ENCODE measurements at places on chromosomes 5 and 9.

DNA sequence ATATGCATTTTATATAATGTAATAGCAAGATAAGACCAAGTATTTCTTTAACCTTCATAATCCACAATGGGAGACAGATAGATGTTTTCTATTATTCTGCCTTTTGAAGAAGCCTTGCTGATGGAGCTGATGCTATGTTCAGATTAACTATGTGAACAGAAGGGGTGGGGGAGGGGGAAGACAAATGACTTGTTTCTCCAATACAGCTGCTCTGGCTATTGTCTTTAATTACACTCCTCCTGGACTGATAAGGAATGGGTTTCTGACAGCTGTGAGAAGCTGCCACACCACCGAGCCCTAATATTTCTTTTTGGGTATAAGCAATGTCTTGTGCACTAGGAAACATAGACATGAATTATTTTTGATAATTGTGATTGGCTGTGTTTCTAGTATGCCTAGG, 62.0 kb downstream of the CAVIN4 start:
- DNase-seq = no peak

DNA sequence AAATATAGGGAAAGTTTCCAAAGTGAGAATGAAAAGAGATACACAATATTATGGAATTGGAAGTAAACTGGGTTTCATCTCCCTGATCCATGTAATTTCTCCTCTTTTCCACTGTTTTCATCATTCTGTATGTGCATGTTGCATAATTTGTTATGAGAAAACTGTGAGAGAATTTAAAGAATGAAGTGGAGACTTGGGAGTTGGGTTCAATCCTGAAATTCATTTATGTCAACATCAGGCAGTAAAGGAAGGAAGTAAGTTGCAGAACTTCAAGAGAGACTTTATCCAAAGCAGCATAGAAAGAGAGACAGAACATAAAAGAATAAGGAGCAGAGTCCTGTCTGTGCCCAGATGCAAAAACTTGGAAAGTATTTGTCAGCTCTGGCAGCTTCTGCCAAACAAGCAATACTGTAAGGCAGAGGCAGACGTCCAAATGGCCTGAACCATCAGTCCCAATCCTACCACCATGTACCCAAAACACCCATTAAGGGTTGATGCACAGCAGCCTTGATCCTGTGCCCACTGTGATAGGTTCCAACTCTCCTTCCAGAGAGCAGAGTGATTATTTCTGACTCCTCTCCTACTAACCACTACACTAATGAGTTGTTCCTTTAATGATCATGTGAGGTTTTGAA, 425.3 kb upstream of the CDH6 start:
- no peak for DNase-seq

DNA sequence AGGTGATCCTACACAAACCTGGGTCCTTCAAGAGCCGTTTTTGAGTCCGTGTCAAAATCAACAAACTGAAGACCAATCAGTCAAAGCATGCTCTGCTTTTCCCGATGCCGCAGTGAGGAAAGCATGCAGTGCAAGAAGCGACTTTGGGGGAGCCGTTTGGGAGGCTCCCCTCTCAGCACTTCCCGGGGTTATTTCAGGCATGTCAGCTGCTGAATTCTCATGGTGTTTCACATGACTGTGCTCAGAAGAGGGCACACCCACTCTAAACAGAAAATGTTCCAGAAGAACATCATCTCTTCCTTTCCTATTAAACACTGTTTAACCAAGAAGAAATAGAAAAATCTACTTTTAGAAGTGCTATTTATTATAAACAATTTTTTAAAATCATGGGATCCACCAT, 125.5 kb downstream of the EPB41L4A start:
- no peak for DNase-seq

DNA sequence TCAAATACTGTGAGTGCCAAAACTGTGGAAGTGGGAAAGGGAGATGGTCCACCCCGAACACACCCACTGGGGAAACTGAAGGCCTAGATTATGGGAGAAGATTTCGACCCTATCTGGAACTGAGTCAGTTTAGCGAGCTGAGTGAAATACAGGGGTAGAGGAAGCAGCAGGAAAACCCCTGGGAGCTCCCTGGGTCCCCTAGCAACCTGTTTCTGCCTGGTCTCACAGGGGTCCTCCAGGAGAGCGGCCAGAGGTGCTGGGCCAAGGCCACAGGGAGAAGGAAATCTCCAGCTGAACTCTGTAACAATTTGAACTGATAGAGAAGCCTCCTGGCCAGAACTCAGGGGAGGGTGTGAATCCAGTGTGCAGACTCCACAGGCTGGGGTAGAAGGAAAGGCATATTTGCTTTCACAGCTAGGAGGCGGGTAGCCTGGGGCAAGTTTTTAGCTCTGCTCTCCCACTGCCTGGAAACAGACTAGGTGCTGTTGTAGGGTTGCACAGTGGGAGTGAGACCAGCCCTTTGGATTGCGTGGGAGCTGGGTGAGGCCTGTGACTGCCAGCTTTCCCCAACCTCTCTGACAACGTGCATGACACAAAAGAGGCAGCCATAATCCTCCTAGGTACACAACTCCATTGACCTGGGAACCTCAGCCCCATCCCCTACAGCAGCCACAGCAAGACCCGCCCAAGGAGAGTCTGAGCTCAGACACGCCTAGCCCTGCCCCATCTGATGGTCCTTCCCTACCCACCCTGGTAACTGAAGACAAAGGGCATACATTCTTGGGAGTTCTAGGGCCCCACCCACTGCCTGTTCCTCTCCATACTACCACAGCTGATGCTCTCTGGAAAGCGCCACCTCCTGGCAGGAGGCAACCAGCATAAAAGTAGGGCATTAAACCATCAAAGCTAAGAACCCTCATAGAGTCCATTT, 78.8 kb upstream of the GPBP1 start:
- no peak for DNase-seq

GRCh38 chr5:65334077-65334476, 147.6 kb downstream of the ADAMTS6 start:
- DNase-seq = no peak

GRCh38 chr5:145942201-145942600, 5.8 kb downstream of the SH3RF2 start:
- DNase-seq = no peak

DNA sequence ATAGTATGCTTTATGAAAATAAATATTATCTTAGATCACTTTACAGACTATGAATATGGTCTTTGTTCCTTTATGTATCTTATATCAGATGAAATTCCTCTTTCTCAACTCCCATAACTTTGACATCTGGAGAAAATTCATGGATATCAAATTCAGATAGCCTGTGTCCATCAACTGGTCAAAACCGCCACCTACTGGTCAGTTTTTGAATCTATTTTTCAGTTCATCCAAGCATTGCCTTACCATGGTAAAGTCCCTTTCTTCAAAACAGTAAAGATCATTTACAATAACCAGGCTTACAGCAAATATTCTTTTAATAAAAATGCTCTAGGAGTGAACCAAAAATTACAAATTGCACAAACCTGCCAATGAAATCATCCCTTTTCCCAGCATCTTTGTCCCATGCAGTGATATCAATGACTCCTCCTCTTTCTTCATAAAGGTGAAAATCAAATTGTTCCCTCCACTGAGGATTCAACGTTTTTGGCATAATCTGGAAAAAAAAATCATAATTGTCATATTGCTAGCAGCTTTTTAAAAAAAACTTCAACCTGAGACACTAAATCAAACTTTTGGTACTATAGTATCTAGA, 290.5 kb downstream of the SLF1 start:
- DNase-seq = no peak

DNA sequence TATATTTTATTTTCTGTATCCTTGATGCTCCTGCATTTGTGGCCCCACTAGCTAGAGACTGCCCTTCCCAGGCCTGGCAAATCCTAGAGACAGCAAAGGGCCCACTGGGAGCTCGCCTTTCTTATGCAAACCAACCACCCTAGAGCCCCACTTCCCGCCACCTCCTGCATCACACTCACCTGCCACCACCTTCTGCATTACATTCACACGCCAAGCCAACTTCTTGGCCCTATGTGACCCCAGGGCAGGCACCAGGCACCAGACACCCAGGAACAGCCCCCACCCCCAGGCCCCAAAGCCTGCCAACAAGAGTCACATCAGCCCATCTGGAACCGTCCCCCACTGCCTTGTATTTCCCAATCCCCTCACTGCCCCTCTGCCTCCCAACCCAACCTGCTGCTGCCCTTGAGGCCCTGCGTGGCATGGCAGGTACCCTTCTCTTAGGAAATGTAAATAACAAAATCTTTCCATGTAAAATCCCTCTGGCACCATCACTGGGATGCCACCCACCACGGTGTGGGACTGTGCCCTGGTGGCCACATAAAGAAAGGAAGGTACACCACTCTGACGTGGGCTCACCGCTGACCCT, 22.0 kb downstream of the ROR2 start:
- no peak for DNase-seq

GRCh38 chr9:88817628-88818027, 173.6 kb upstream of the S1PR3 start:
- no peak for DNase-seq

DNA sequence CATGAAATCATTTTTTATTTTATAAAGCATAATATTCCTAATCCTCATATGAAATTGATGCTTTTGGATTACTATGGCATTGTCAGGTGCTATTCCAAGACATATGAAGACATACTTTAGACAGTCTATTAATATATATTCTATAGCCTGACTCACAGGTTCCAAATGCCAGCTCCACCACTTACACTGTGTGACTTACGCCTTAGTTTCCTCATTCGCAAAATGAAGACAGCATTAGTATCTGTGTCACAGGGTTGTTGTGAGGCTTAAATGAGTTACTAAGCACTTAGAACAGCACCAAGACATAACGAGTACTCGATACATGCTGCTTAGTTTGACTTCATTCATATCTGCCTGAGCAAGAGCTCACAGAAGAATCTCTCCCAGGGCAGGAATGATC, 132.2 kb upstream of the PTGER4 start:
- no peak for DNase-seq

DNA sequence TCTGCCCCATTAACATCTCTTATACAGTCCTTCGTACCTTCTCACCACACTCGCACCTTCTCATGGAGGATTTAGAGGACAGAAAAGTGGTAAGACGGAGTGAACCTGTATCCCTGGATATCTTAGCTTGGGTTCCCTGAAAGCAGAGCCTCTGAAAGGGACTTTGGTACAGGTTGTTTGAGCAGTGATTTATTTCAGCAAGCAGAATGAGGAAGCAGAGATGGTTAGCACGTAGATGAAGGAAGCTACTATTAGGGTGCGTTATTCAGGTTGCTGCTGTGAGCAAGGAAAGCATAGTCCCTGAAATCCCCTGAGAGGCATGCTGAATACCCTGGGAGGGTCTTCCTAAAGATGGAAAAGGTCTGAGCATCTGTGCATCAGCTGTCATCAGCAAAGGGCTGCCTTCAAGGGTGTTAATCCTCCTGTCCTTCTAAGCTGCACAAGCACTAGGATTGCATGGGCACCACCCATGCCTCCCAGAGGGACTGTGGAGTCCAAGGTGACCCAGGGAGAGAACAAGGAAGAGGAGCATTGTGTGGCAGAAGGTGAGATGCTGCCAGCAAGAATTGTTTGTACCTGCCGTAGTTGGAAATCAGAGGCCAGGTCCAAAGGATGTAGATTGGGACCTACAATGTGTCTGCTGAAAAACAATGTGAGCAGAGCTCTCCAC, 273.7 kb downstream of the RASEF start:
- no peak for DNase-seq

GRCh38 chr5:139668924-139669661, 20.9 kb downstream of the CXXC5 start:
- no peak for DNase-seq

DNA sequence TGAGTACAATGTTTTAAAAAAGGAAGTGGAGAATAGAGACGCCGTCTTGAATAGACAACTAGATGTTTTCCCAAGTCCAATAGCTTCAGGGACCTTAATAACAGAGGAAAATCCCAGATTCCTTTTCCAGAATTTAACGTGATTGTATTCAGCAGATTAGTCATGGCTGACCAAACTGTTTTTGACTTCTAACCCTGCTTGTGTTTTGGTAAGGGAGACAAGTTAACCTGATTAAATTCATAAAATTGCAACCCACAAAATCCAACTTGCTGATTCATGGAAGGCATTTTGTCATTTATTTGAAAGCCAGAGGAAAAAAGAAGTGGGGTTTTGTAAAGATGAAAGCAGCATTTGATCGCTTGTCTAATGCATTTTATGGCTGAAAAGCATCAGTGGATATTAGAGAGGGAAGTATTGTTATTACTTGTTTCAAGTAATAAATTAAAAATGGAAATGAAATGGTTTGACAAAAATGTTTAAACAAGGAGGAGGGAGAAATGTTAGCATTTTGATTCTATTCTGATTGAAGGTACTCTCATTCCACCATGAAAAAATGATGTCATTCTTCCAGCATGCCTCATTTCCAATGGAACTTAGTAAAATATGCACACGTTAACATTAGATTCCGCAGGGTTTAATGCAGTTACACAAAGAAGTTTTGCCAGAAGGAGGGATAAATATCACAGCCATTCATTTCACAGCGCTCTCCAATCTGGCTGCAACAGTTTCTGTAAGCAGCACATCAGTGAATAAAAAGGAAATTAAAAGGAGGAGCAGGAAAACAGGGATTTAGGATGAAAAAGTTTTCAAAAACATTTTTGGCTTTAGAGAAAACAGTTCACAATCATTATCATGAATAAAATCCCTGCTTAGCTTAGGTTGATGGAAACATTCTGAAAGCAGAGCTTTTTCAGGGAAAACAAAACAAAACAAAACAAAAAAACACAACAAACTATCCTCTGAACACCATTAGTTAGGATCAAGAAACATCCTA, 314.7 kb downstream of the PRR16 start:
- no peak for DNase-seq

DNA sequence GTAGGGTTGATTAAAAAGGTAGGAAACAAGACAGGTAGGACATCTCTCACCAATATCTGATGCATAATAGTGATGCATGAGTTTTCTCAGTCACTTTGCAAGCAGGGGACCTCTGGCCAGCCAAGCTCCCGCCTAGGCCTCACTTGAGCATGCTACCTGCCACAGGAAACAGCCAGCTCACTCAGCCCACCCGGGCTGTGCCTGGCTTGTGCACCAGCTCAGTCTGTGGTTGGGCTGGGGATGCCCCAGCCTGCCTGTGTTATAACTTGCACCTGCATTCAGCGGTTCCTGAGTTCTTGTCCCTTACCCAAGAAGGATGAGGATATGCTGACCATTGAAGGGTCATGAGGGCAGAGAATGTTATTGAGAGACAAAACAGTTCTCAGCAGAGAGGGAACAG, 172.8 kb upstream of the PLCXD3 start:
- DNase-seq = no peak

DNA sequence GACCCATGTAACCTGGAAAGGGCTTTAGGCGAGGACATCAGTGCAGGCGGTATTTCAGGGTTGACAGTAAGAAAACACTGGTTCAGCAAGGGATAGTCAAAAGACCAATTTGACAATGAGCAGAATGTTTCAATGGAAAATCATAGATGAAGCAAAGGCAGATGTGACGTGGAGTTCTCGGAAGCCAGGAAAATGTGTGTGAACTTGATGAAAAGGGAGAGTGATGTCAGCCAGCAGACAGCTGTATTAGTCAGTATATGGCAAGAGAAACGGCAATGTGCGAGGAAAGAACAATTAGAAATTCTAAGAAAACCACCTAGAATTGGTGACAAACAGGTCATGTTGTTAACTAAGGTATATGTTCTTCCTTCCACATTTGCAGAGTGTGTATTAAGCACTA, 503.9 kb upstream of the DAB2 start:
- no peak for DNase-seq

- no peak for DNase-seq
These were observed 174.3 kb upstream of the PIK3R1 start for GRCh38 chr5:68041293-68041692.

Data from nucleus accumbens (tissue), 56 donors.